ENCODE measurements at places on chromosomes 5 and 9.

DNA sequence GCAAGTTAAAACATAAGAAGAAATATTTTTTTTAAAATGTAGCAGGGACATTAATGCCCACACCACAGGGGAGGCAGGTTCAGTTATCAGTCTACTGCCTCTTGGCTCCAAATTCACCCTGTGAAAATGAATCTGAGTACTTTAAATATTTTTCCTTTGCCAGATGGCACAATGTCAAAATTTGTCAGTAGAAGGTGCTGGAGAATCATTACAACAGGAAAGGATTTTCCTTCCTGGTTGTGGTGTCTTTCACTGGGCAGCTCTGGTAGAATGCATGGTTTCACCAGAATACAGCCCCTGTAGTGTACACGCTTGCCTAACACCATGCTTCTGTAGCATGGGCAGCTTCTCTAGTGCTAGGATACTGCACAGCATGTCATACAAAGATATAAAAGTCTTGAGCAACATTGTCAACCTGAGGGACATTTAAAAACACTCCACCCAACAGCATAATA, 9.7 kb upstream of the SREK1 start:
- DNase-seq = no peak

GRCh38 chr5:43191740-43192557, at the start of gene NIM1K:
Gene NIM1K (plus strand): TSS chr5:43192225. CDS start chr5:43245776, 53,551 bp downstream.
- DNase-seq = no peak

DNA sequence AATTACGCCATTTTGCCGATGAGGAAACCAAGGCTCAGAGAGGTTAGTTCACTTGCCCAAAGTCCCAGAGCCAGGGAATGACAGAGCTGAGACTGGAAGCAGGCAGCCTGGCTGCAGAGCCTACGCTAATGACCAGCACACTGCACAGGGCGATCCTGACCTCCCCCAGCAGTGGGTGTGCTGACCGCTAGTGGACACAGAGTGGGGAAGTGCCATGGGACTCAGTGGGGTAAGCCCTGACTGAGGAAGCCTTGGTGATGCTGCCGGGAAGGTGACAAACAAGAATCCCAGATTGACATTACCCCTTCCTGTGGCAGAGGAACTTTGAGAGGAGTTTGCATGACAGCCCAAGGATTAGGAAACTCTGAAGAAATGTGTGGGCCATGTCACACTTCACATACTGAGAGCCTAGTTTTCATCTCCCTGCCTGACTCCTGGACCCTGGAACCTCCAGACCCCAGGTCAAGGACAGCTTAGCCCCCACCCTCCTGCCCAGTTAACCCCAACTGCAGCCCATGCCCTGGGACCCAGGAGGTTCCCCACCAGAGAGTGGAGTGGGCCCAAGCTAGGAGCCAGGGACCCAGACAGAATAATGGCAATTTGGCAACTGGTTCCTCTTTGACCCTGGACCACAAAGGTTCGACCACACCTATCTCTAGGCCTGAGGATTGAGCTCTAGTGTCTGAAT, 19.7 kb upstream of the CSF1R start:
- no peak for DNase-seq

DNA sequence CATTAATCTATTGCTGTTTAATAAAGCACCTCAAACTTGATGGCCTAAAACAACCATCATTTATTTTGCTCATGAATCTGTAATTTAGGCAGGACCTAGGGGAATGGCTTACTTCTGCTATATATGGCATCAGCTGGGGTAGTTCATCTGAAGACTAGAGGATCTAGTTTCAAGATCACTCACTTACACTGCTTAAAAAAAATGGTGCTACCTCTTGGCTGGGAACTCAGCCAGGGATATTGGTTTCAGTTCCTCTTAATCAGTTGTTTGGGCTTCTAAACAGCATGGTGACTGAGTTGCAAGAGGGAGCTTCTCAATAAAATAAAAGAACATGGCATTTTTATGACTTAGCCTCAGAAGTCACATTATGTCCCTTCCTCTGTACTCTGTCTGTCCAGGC, 142.0 kb downstream of the FAM114A2 start:
- no peak for DNase-seq

DNA sequence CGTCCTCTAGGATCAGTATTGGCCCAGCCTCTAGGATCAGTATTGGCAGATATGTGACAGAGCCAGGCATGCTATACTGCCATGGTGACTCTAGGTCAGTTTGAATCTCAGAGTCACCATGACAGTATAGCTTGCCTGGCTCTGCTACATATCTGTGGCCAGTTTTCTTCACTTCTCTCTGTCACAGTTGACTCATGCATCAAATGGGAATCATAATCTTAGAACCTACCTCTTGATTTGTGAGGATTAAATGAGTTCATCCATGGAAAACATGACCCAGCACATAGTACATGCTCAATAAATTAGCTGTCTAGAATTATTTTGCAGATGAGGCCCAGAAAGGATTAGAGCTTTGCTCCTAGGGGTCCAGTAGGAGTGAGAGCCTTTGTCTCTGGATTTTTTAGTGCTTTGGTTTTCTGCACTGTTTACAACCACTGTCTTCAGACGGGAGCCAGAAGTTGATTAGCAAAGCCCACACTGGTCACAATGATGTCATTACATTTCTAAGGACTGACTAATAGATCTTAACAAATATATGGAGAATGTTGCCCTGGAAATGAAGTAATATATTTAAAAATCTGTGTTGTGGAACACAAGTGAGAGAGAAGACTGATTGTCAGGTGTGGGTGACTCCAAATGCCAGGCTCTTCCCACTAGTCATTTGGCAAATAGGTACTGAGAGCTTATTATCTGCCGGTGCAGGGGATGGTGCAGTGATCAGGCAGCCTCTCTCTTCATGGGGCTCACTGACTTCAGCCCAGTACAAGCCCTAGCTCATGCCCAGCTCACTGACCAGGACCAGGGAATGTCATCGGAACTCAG, 76.0 kb downstream of the COL15A1 start:
- no peak for DNase-seq

GRCh38 chr9:16012621-16013020, 459.8 kb downstream of the CCDC171 start:
- no peak for DNase-seq

- no peak for DNase-seq
Observed at GRCh38 chr9:20361229-20361628, 261.1 kb downstream of the MLLT3 start.

- no peak for DNase-seq
Observed at GRCh38 chr5:151614565-151614964, 23.4 kb upstream of the FAT2 start.

DNA sequence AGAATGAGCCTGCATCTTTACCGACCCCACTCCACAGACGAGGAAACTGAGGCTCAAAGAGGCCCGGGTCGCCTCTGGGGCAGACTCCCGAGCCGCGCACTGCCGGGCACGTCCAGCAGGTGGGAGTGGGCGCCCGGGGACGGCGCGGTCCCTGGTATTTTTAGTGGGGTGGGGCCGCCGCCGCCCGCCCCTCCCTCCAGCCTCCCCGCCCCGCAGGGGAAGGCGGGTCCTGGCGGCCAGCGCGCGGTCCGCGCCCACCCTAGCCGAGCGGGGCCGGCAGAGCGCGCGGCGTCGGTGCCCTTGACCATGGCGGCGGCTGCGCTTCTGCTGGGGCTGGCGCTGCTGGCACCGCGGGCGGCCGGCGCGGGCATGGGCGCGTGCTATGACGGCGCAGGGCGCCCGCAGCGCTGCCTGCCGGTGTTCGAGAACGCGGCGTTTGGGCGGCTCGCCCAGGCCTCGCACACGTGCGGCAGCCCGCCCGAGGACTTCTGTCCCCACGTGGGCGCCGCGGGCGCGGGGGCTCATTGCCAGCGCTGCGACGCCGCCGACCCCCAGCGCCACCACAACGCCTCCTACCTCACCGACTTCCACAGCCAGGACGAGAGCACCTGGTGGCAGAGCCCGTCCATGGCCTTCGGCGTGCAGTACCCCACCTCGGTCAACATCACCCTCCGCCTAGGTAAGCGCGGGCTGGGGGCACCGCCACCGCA, at the start of gene LAMC3:
TSS of gene LAMC3 (plus strand) at position 266 of the 710 bp plus-strand sequence. CDS start at position 307, 41 bp downstream.
- no peak for DNase-seq

DNA sequence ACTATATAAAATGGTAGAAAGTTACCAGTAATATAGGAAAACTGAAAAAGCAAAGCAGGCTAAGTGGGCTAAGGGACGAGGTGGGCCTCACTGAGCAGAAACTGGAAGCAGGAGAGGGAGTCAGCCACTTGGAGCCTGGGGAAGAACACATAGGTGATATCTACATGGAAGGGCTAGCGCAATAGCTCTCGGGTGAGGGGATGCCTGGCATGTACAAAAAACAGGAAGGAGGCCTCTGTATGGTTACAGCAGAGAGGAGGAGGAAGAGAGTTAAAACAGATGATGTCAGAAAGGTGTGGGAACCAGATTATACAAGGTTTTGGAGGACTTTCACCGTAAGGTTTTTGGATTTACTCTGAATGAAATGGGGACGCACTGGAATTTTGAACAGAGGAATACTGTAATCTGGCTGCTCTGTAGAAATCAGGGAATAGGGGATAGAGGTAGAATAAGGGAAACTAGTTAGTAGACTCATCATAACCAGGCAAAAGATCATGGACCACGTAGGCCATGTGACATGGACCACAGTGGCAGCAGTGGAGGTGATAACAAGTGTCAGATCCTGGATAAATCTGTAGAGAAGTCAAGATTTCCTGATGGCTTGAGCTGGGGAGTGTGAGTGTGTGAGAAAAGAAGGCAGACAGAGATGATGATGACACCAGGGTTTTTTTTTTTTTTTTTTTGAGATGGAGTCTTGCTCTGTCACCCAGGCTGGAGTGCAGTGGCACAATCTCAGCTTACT, 52.5 kb downstream of the FNBP1 start:
- no peak for DNase-seq

- DNase-seq = no peak
Observed at GRCh38 chr5:91383956-91384300, 811 bp upstream of the ARRDC3 start.

DNA sequence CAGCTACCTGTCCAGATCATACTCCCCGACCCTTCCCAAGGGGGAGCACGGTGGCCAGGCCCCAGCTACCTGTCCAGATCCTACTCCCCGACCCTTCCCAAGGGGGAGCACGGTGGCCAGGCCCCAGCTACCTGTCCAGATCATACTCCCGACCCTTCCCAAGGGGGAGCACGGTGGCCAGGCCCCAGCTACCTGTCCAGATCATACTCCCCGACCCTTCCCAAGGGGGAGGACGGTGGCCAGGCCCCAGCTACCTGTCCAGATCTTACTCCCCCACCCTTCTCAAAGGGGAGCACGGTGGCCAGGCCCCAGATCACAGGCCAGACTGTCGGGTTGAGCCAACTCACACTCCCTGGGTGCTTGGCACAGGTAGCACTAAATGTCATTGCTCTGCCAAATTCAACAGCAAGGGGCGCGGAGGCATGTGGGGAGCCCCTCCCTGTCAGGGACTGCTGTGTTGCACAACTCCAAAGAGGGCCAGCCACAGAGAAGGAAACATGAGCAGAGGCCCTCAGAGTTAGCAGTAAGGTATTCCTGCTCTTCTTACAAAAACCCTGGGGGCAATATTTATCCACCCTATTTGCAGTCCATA, 136.9 kb downstream of the OLFM1 start:
- DNase-seq = no peak

- no peak for DNase-seq
Observed at GRCh38 chr5:173420108-173420507, 91.9 kb upstream of the STC2 start.

- no peak for DNase-seq
Observed at GRCh38 chr5:111930449-111930848, 173.5 kb upstream of the NREP start.

- DNase-seq = no peak
Observed at GRCh38 chr5:144638787-144639186, 468.1 kb downstream of the KCTD16 start.

DNA sequence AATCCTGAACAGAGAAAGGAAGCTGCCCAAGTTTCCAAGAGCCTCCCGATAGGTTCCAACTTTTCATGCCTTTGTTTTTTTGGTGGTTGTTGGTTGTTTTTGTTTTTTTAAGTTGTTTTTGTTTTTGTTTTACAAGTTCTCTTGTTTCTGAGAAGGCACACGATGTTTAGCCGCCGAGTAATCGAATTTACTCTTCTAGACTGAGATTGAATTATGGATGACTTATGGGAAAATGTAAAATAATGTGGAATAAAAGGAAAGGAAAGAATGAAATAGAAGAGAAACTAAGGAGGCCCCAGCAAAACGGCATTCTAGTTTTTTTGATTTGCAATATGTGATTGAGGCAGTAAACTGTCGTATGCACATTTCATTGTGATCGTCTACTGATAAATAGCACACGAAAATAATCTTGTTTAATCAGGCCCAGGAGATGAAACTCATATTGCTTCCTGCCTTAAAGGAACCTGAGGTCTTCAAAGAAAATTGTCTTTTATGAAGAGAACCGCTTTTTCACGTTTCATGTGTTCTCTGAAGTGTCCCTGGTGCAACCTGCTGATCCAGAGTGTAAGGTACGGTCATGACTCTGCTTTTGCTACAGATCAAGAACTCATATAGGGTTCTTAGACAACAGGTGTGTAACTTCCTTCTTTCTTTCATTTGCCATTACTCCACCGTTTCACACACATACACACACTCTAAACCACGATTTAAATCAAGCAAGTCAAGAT, 1.3 kb upstream of the GNAQ start:
- no peak for DNase-seq

DNA sequence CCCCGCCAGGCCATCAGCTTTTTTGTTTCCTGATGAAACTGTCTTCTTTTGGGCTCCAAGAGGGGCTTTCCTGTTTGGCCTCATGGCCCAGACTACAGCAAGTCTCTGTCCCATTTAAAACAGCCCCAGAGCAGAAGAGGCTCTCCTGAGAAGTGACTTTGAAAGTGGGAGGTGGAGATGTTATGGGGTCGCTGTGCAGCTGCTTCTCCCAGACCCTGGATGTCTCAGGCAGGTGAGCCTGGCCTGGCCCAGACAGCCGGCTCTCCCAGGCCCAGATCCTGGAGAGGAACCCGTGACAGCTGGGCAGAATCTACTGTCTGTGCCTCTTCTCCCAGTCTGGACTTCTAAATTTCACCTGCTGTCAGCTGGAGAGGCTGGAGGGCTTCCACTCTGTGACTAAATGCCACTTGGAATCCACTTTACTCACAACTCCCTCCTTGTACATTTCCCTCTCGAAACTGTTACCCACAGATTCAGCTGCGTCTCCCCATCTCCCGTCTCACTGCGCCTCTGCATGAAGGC, 20.6 kb downstream of the FAM78A start:
- no peak for DNase-seq

GRCh38 chr5:1511651-1512540, 11.9 kb downstream of the LPCAT1 start:
- no peak for DNase-seq

GRCh38 chr9:90142580-90142979, 500.0 kb downstream of the DIRAS2 start:
- DNase-seq = no peak

- DNase-seq = no peak
Observed at GRCh38 chr9:129836311-129837007, 1.2 kb downstream of the USP20 start.
